Astrocyte (in vitro differentiated cells and primary cell): ENCODE measurements at places on chromosomes 3 and 15. TPM values are rescaled to one million over a fixed set of nuclear protein-coding genes. Genes with fewer than 3 reads are reported as not detected.

DNA sequence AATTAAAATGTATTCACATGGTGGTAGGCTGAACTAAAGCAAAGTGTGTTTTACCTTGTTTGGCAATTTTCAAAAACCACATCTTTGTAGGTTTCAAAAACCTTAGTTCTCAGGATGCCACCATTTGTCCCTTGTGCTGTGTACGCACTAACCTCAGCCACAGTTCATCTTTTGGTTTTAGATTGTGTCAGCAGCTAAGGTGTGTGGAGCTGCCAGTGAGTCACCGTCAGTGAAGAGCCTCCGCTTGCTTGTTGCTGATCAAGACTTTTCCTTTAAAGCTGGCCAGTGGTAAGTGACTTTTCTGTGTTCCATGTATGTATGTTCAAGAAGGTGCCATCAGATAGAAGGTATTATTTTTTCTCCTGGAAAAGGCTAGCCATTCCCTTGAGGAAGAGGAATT, 21.1 kb downstream of the OXNAD1 start:
- DNase-seq, result no peak
- no peak overlapping the region for H3K4me3 ChIP-seq
- no peaks in the 10 kb centered on the region for H3K4me1 ChIP-seq
- H3K27me3 ChIP-seq, result no peaks in the 10 kb centered on the region

The CLDN16 gene
- total RNA-seq, result 0.24 and 0.50 TPM in 2 replicates

The SNX33 gene
- total RNA-seq, result 22.3 and 25.6 TPM in 2 replicates

The CALML4 gene
- total RNA-seq, result 0.26 and 0.91 TPM in 2 replicates

DNA sequence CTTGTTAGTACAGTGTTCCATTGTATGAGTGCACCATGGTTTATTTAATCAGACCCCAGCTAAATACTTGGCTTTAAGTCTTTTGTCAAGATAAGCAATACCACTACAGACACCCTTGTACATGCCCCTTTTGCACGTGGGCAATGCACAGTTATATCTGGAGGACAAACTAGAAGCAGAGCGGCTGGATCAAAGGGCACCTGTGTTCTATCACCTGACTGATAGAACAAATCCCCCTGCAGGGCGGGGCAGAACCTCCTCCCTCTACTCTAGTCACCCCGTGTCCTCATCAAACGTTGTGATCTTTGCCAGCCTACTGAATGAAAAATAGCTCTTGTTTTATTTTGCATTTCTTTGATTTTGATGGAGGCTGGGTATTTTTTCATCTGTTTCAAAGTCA, 314.9 kb downstream of the TLE3 start:
- H3K36me3 ChIP-seq, result no peaks in the 10 kb centered on the region
- no peak overlapping the region for H3K4me3 ChIP-seq
- H3K27me3 ChIP-seq, result no peaks in the 10 kb centered on the region
- H3K27ac ChIP-seq, result no peak overlapping the region
- peaks cover 8% of the 10 kb centered on the region for H3K4me1 ChIP-seq

The SST gene
- 0.77 TPM in 1 of 2 replicates, not detected in the other for total RNA-seq

DNA sequence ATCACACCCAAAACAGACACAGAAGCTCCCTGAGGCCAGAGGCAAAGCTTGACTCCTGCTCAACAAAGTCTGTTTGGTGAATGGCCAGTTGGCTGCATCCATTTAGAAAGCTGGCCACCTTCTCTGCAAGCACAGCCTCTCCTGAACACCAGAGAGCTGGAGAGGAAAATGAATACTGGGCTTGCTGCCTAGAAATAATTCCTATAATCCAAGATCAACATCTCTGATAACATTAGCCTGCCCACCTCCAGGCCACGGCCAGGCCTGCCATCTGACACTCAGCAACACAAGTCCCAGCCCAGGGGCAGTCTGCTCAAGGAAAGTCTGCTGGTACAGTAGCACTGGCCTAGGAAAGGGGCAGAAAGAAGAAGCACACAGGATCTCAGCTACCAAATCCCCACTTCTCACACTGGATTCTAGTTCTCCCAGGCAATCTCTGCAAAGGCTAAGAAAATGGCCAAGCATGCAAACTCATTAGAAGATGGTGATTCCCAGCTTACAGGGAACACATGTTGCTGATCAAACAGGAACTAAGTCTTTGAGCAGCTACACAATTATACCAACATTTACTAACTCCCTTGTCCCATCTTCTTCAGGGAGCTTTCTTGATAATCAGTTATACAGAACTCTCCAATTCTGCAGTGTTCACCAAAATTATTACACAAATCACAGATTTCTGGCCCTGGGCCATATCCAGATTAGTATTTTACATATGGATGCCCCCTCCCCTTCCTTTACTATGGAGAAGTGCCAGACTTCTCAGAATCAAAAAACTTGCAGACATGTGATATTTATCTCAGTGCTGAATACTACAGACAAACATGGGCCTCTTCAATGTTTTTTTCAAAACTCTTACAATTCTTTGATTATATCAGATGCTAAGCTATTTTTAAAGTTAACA, 9.9 kb downstream of the TBC1D2B start:
- no peaks in the 10 kb centered on the region for H3K36me3 ChIP-seq
- H3K4me3 ChIP-seq, result no peak overlapping the region
- H3K27me3 ChIP-seq, result no peaks in the 10 kb centered on the region
- H3K4me1 ChIP-seq, result peaks cover 62% of the 10 kb centered on the region
- no peak overlapping the region for H3K27ac ChIP-seq

- H3K4me1 ChIP-seq, result no peaks in the 10 kb centered on the region
- no peak overlapping the region for H3K4me3 ChIP-seq
- DNase-seq, result no peak
- H3K27me3 ChIP-seq, result no peaks in the 10 kb centered on the region
- H3K27ac ChIP-seq, result no peak overlapping the region
Measured at GRCh38 chr15:29090617-29091466, 178.8 kb downstream of the NSMCE3 start.

DNA sequence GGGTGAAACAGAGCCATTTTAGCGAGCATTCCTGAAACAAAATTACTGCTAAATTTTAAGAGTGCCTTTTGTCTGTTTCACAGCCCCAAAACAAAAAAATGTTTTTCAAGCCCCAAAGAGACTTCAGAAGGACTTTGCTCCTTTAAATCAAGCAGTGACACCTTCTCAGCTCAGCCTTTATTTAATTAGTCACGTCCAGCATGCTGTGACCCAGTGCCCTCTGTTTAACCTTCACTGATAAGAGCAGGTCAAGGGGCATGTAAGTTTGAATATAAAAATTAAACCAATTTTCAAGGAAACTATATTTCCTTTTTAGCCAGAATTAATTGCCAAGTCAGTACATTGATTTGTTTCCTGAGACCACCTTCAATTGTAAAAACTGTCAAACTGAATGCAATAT, 40.6 kb downstream of the ISL2 start:
- no peak overlapping the region for H3K4me3 ChIP-seq
- no peak overlapping the region for H3K27ac ChIP-seq
- no peaks in the 10 kb centered on the region for H3K4me1 ChIP-seq
- no peak for DNase-seq
- H3K36me3 ChIP-seq, result no peaks in the 10 kb centered on the region
- no peaks in the 10 kb centered on the region for H3K27me3 ChIP-seq

- H3K4me1 ChIP-seq, result no peaks in the 10 kb centered on the region
- DNase-seq, result no peak
- H3K4me3 ChIP-seq, result no peak overlapping the region
- H3K27me3 ChIP-seq, result no peaks in the 10 kb centered on the region
Measured at GRCh38 chr3:106945435-106945834, 431.8 kb upstream of the CCDC54 start.

DNA sequence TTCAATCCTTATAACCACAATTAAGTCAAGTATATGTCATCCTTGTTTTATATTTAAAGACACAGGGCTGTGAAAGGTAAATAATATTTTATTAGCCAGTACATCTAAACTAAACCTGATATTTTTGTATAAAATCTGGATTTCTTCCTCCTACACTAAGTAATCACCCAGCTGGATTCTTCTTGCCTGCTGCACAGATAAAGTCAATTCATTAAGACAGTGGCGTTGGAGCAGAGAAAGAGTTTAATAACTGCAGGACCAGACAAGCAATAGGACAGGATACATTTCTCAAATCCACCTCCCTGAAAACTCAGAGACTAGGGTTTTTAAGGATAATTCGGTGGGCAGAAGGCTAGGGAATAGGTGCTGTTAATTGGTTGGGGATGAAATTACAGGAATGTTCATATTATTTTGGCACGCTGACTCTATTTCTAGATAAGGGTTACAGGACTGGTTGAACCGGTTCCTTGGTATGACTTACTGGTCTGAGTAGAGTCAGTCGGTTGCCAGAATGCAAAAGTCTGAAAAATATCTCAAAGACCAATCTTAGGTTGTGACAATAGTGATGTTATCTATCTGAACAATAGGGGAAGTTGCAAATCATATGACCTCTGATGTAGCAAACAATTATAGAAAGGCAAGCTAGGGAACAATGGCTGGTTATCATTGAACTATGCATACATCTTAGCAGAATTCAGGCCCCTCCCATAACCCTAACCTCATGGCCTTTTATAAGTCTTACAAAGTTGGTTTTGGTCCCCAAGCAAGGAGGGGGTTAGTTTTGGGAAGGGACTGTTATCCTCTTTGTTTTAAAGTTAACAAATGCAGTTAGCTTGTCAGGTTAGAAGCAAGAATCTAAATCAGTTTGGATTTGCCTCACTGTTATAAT, 244.8 kb downstream of the ALCAM start:
- no peak overlapping the region for H3K4me3 ChIP-seq
- no peak overlapping the region for H3K27ac ChIP-seq
- H3K4me1 ChIP-seq, result no peaks in the 10 kb centered on the region
- H3K27me3 ChIP-seq, result no peaks in the 10 kb centered on the region
- DNase-seq, result no peak

The OR4M2 gene
- not detected in 2 replicates for total RNA-seq

The HLTF gene
- total RNA-seq, result 19.5 and 23.1 TPM in 2 replicates

- H3K36me3 ChIP-seq, result no peaks in the 10 kb centered on the region
- no peak for DNase-seq
- no peaks in the 10 kb centered on the region for H3K4me1 ChIP-seq
- H3K4me3 ChIP-seq, result no peak overlapping the region
Measured at GRCh38 chr3:78003090-78003489, 963.2 kb downstream of the ROBO2 start.

The SRPRB gene
- 83.8 and 99.4 TPM in 2 replicates for total RNA-seq

DNA sequence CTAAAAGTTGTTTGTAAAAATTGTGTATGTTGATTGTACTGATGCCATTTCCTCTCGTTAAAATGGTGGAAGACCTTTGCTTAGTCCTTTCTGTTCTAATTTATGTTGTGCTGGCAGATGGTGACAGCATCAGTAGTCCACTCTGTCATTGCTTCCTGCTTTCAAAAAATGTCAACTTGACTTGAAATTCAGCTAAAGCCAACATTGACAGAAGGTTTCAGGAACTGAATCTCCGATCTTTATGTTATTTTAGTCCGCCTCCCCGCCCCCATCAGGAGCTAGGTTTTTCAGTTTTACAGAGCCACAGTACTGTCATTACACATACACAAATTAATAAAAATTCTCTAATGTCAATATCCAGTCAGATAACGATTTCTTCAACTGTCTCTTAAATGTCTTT, 1.5 kb downstream of the CEP63 start:
- no peaks in the 10 kb centered on the region for H3K27me3 ChIP-seq
- H3K36me3 ChIP-seq, result no peaks in the 10 kb centered on the region
- DNase-seq, result no peak
- H3K4me3 ChIP-seq, result peak overlapping the region; percentile 27

GRCh38 chr3:117439812-117440211, 730.2 kb downstream of the TUSC7 start:
- no peaks in the 10 kb centered on the region for H3K4me1 ChIP-seq
- H3K27me3 ChIP-seq, result no peaks in the 10 kb centered on the region
- no peak overlapping the region for H3K4me3 ChIP-seq
- no peak overlapping the region for H3K27ac ChIP-seq
- peak; percentile 7 for DNase-seq

DNA sequence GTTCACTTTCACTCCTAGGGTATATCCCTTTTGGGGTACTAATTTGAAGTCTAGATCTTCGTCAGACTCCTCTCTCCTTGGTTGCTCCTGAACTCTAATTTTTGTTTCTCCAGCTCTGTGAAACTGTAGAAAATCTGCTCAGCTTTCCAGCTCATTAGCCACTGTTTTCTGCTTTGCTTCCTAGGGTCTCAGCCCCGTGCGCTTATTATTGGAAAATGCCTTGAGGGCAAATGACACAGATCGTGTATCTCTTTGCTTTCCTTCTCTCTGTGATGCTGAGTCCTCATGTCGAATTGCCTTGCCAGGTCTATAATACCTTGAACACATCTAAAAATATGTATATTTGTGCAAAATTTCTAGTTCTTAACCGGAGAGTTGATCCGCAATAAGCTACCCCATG, 731.1 kb downstream of the EDEM1 start:
- no peaks in the 10 kb centered on the region for H3K4me1 ChIP-seq
- no peak for DNase-seq
- H3K27me3 ChIP-seq, result no peaks in the 10 kb centered on the region
- no peaks in the 10 kb centered on the region for H3K36me3 ChIP-seq

The ATP2C1 gene
- 132 TPM in 2 replicates for total RNA-seq

- no peaks in the 10 kb centered on the region for H3K27me3 ChIP-seq
- no peak overlapping the region for H3K4me3 ChIP-seq
Measured at GRCh38 chr3:41569632-41570305, 370.5 kb downstream of the CTNNB1 start.

DNA sequence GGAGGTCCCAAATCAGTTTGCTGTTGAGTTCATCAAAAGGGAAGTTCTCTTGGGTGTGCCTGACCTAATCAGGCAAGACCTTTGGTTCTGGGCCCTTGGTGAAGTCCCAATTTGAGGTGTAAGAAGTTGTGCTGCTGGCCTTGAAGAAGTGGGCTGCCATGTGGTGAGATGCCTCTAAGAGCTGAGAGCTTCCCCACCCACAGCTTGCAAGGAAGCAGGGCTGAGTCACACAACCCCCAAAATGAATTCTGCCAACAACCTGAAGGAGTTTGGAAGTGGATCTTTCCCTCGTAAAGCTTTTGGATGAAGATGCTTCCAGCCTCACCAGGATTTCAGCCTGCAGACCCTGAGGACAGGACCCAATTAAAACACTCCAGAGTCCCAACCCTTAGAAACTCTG, 129.3 kb upstream of the NSMCE3 start:
- no peaks in the 10 kb centered on the region for H3K36me3 ChIP-seq
- no peak overlapping the region for H3K4me3 ChIP-seq
- H3K4me1 ChIP-seq, result no peaks in the 10 kb centered on the region
- no peak for DNase-seq
- H3K27me3 ChIP-seq, result peaks cover 2% of the 10 kb centered on the region

The CAV3 gene
- not detected in 2 replicates for total RNA-seq

The DENND6A gene
- total RNA-seq, result 6.6 and 10.6 TPM in 2 replicates

GRCh38 chr3:19394946-19395345, 246.6 kb downstream of the KCNH8 start:
- H3K27me3 ChIP-seq, result no peaks in the 10 kb centered on the region
- no peak overlapping the region for H3K27ac ChIP-seq
- no peak overlapping the region for H3K4me3 ChIP-seq

The DAZL gene
- not detected in 2 replicates for total RNA-seq

DNA sequence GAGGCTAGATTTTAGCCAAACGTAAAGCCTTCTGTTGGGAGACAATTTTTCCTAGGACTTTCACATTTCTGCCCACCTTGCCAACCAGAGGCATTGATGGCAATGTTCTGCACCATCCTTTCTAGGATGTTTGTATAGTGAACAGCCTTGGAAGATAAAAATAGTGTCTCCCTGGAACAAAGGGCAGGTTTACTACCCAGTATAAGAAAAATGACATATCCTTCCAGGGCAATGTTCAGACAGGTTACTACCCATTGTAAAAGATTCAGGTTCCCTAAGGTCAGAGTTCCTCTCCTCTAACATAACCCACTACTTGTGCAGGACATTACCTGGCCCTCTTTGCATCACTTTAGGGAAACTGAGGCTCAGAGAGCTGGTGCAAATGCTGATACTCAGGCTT, 248.2 kb upstream of the VEPH1 start:
- peaks cover 2% of the 10 kb centered on the region for H3K27me3 ChIP-seq
- H3K4me3 ChIP-seq, result no peak overlapping the region
- DNase-seq, result no peak
- H3K36me3 ChIP-seq, result no peaks in the 10 kb centered on the region

The FBXL2 gene
- total RNA-seq, result 23.3 and 25.6 TPM in 2 replicates
